ENCODE measurements at places on chromosomes 16 and 17. TPM values are rescaled to one million over a fixed set of nuclear protein-coding genes. Genes with fewer than 3 reads are reported as not detected.
A peak's percentile ranks its signal among the peaks of the same experiment; 100 is the strongest.

NPIPA2 gene
- total RNA-seq, result 0.94 TPM

RGS11 gene
- 0.69 TPM for total RNA-seq

GRCh38 chr16:89904606-89905510 is 13.8 kb upstream of the MC1R start:
- DNase-seq, result no peak

PRCD gene
- 0.83 TPM for total RNA-seq

- DNase-seq, result no peak
Measured at GRCh38 chr17:78448356-78448993, 70.0 kb downstream of the PGS1 start.

DNA sequence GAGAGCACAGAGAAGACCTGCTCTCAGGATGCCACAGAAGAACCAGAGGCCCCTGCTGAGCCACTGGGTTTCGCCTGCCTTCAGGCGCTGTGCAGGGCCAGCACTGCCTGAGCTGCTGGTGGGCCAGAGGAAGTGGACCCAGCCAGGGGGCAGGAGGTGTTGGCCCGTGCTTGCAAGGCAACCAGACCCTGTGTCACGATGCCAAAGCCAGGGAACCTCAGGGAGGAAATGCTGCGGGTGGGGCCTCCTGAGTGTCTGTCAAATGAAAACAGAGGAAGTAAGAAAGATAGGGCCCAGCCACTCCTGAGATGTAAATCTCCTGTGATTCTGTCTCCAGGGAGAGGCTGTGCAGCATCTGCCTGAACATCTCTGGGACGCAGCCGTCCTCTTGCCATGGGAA is 58.1 kb upstream of the ADORA2B start:
- no peak for DNase-seq

DNA sequence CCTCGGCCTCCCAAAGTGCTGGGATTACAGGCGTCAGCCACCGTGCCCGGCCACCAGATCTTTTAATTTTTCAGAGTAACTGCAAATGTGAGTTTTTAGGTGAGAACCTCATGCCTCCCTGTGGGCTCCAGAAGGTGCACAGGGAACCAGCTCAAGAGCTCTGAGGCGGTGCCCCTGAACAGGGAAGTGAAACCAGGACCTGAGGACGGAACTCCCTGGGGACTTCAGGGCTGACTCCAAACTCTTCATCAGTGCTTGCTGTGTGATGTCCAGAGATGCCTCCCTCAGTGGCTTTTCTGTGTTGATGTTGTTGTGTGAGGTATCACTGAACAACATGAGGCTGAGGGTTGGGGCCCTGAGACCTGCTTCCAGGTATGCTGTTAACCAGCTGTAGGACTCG is 23.8 kb downstream of the SLC12A3 start:
- no peak for DNase-seq

SLC5A11 gene
- not detected for total RNA-seq

- no peak for DNase-seq
Measured at GRCh38 chr16:15811481-15812400, 45.1 kb downstream of the MYH11 start.

GRCh38 chr16:5875416-5875815 is 777.8 kb upstream of the EEF2KMT start:
- DNase-seq, result no peak

- DNase-seq, result no peak
Measured at GRCh38 chr16:64242492-64242891, 879.4 kb downstream of the CDH11 start.

NLRC3 gene
- total RNA-seq, result 0.03 TPM

KRT20 gene
- not detected for total RNA-seq

GRCh38 chr16:65994291-65994690 is 372.2 kb upstream of the CDH5 start:
- no peak for DNase-seq

AGRP gene
- 1.1 TPM for total RNA-seq

DNA sequence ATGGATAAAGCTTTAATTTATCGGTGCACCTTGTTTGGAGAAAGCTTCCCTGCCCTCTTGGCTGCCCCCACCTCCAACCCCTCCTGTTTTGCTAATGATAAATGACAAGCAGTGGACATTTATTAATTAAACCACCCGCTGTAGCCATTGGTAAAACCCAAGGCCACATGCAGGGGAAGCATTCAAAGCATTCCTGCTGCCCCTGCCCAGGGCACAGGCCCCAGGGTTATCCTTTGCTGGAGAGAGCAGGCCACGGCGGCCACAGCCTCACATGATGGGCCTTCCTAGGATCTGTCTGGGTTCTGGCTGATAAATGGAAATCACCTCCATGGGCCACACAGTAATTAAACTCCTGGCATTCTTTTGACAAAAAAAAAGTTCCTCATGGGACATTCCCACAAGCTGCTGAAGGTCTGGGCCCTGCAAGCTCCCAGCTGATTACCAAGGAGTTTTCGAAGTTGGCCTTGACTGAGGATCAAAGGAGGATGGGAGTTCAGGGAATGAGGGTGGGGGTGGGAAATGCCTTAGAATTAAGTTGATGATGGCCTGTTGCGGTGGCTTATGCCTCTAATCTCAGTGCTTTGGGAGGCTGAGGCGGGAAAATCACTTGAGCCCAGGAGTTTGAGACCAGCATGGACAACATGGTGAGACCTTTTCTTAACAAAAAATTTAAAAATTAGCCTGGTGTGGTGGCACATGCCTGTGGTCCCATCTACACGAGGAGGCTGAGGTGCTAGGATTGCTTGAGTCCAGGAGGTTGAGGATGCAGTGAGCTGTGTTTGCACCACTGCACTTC is 35.5 kb downstream of the SOST start:
- peak; percentile 29 for DNase-seq

DNA sequence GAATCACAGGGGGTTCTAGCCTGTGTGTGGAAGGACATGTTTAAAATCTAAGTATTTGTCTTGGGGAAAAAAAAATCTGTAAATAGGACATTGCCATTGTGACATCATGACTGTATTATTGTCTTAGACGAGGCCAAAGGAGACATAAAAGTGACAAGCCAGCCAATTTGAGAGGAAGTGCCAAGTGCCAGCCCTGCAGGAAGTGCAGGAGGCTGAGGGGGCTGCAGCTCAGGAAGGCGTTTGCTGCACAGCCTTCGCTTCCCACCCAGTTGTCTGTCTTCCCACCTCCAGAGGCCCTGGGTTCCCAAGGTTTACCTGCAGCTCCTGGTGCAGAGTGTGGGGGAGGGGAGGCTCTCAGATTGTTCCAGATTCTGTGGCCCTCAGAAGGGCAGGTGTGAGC is 1.3 kb downstream of the ADCY7 start:
- DNase-seq, result peak; percentile 51

DNA sequence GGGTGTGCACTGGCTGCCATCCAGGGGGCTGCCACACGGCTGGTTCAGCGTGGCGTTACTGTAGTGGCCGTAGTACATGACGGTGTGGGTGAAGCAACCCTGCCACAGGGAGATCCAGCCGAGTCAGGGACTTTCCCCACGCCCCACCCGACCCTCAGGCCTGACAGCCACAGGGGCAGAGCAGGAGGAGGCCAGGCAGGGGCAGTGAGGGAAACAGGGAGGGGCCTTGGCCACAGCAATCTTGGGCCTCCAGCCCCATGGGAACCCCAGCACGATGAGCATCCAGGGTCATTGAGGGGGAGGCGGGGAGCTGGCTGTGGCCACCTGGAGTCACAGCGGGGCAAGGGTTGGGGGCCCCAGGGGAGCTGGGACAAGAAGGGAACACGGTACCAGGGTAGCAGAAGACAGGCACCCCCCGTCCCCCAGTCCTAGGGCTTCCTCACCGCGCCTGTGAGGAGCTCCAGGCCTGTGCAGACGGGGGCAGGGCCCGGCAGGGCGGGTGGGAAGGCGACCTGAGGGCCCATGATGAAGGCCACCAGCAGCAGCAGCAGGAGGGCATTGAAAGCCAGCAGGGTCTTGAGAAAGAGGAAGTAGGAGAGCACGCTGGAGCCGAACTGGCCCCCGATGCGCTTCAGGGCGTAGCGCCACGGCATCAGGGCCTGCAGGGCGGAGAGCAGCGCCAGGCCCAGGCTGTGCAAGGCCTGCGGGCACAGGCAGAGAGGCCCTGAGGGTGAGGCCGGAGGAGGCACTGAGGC is 4.3 kb downstream of the TMC6 start:
- no peak for DNase-seq

Data from H7 (cell line).